Activated CD4-positive, alpha-beta T cell treated with anti-CD3 and anti-CD28 coated beads for 4 hours (primary cell): ENCODE measurements at places on chromosomes 6 and 20.

GRCh38 chr20:9517297-9518162 lies 3.1 kb downstream of the LAMP5 start:
- no peak for DNase-seq

GRCh38 chr6:40386200-40386599 lies 201.0 kb downstream of the LRFN2 start:
- no peak for DNase-seq

DNA sequence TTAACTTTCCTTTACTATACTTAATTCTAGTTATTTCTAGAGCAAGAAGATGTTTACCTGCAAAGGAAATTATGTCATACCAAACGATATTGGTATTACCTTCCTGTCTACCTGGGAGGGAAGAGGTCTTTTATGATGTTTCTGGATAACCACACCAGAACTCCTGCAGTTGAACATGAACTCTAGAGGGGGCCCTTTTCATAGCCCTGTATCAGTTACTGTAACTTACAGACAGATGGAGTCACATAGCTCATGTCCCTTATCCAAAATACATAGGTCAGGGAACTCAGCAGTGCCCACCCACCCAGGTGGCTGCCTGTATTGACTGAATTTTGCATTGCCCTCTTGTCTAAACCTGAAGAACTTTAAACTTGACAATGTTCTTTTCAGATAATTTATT lies 35.1 kb upstream of the MYL9 start:
- DNase-seq: no peak

- DNase-seq: no peak
Observed at GRCh38 chr20:44022464-44022863, 107.8 kb downstream of the TOX2 start.

GRCh38 chr6:91276315-91276714 lies 689.4 kb upstream of the MAP3K7 start:
- DNase-seq: no peak

GRCh38 chr6:2517401-2517800 lies 233.3 kb downstream of the MYLK4 start:
- DNase-seq: no peak

- DNase-seq: no peak
Observed at GRCh38 chr6:46325561-46326530, 155.1 kb upstream of the ENPP5 start.

DNA sequence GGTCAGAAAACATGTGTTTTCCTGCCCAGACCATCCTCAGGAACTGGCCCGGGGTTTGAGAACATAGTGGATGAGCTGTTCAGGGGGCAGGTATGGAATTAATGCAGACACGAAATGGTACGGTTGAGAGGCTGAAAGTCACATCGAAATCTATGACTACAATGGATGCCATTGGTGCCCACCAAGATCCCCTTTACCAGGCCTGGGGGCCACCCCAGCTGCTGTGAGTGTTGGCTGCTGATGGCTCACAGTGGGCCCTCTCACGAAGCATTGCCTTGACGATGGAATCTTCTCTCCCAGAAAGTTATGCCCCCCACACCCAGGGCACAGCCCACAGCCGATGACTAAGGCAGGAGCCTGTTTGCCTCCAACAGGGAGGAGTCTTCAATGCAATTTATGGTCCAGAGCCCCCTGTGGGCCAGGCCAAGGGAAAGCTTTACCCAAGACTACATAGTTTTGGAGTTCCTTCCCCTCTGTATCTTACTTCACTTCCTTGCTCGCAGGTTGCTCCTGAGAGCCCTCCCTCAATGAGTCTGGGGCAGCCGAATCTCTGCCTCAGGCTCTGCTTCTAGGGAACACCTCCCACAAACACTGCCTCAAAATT lies 92.6 kb downstream of the BFSP1 start:
- no peak for DNase-seq

- no peak for DNase-seq
Observed at GRCh38 chr20:19562426-19562825, 195.6 kb upstream of the RIN2 start.

GRCh38 chr6:31922942-31923341 lies 4.6 kb upstream of the C2 start:
- DNase-seq: no peak

- no peak for DNase-seq
Observed at GRCh38 chr6:13063300-13063918, 264.9 kb downstream of the TBC1D7 start.

DNA sequence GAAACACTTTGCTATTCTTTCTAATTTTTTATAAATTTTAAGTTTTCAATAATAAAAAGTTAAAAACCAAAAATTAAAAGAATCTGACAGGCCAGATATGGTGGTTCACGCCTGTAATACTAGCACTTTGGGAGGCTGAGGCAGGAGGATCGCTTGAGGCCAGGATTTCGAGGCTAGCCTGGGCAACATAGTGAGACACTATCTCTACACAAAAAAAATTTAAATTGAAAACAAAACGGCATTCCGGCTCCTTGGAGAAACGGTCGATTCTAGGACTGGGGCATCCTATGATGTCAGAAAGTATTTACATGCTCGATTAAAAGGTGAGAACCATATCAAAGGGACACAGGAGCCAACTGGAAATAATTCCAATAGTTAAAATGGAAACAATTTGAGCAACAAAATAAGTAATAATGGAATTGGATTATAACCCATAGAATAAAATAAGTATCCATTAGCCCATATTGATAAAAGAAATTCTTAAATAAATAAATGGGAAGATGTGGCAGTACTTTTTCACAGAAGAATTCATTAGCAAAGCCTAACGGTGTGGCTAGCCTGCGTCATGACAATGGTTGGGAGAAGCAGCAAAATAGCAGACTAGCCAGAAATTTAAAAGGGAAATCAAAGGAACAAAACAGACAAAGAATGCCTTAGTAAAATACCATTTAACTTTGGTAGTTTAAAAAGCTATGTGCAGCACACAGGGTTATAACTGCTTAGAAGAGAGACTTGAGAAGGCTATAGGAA lies 21.3 kb downstream of the HLA-E start:
- no peak for DNase-seq

DNA sequence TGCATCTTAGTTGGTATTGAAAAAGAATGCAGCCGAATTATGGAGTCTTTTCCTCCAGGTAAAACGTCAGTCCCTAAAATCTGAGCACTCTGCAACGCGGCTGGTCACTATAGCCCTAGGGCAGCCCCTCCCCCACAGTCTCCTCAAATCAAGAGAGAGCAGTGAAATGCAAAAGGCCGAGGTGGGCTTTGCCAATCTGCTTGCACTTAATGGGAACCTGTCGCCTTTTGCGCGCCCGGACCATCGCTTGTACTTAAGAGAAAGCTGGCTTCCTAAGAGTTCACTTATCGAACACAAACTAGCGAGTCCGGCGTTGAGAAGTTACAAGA lies 447 bp downstream of the MCM3 start:
- DNase-seq: no peak

GRCh38 chr6:136031982-136032381 lies 180.5 kb downstream of the PDE7B start:
- no peak for DNase-seq

GRCh38 chr6:37648465-37649330 lies 49.0 kb downstream of the MDGA1 start:
- peak; percentile 21 for DNase-seq

- no peak for DNase-seq
Observed at GRCh38 chr6:19934996-19935591, 97.9 kb downstream of the ID4 start.

DNA sequence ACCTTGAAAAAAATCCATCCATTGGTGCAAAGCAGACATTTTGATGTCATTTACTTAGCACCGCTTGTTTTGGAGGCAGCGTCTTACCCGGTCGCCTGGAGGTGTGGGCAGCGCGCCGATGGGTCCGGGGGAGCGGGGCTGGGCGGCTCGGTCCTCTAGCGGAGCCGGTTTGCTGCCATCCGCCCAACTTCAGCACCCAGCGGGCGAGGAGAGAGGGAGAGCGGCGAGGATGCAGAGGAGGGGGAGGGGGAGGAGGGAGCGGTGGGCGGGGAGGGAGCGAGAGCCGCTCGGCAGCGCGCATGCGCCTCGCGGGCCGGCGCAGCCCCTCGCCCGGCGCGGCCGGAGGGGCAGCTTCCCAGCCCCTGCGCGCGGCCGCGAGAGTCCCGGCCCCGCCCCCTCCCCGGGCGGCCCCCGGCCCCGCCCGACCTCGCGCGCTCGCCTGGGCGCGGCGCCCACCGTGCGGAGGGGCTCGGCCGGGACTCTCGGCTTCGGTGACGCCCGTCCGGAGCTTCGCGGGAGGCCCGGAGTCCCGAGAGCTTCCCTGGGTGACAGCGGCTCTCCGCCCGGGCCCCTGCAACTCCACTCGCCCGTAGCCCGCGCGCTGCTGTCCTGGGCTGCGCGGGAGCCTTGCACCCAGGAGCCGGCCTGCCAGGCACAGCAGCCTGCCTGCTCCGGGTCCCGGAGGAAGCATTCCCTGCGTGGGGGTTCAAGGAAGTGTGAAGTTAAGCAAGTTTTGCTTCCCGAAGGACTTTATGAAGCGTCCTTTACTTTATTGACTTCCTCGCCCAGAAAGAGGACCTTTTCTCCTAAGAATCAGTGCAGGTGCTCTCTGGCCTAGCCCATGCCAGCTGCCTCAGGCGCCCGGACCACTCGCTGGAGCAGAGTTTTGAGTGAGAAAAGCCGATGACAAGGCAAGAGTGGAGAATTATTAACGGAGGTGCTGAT lies at the start of gene RGS17:
TSS of gene RGS17 (minus strand) at position 246 of the 945 bp plus-strand sequence. CDS start 87,264 bp downstream, outside the sequence.
- peak; percentile 6 for DNase-seq

DNA sequence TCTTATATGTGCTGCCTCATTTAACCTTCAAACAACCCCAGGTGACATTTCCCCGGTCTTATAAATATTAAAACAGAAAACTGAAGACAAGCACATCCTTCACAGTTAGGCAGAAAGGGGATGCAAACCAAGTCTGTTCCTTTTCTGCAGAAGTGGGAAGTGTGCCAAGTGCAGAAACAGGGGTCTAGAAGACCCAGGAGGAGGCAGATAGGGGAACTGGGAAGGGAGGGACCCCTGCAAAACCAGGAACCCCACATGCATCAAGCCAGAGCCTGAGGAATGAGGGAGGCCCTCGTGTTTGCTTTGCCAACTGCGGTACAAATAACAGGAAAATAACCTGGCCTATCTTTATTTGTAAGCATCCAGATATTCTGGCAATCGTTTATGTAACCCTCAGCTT lies 17.0 kb upstream of the CST3 start:
- no peak for DNase-seq

GRCh38 chr6:89122625-89123024 lies 4.8 kb upstream of the SRSF12 start:
- DNase-seq: no peak

DNA sequence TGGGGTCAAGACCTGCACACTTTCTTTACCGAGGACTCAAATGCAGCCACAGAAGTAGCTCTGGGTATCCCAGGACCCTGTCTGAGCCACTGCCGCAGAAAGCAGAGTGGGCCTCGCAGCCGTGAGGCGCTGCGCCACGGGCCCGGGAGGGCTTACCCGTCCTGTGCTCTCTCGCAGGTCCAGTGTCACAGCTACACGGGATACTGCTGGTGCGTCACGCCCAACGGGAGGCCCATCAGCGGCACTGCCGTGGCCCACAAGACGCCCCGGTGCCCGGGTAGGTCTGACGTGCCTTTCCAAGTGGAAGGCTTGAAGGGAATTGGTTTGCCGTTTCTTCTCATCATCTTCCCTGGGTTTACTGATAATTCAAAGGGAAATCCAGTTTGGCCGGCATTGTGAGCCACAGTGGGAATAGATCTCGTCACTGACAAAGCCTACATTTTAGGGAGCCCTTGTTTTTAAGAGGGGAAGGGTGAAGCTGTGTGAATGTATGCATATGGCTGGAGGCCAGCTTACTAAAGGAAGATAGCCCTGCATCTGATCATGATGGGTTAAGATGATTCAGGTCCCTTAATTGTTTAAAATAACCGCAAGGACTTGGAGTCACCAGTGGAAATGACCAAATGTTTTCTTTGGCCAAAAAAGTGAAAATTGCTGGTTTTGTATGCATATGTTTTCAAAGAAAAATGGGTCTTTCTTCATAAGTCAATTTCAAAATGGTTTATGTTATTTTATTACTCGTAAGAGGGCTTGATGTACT lies 86.6 kb downstream of the SMOC2 start:
- no peak for DNase-seq

GRCh38 chr6:3381233-3381921 lies 75.5 kb downstream of the SLC22A23 start:
- DNase-seq: no peak

- no peak for DNase-seq
Observed at GRCh38 chr6:109069746-109070145, 24.9 kb downstream of the SESN1 start.

DNA sequence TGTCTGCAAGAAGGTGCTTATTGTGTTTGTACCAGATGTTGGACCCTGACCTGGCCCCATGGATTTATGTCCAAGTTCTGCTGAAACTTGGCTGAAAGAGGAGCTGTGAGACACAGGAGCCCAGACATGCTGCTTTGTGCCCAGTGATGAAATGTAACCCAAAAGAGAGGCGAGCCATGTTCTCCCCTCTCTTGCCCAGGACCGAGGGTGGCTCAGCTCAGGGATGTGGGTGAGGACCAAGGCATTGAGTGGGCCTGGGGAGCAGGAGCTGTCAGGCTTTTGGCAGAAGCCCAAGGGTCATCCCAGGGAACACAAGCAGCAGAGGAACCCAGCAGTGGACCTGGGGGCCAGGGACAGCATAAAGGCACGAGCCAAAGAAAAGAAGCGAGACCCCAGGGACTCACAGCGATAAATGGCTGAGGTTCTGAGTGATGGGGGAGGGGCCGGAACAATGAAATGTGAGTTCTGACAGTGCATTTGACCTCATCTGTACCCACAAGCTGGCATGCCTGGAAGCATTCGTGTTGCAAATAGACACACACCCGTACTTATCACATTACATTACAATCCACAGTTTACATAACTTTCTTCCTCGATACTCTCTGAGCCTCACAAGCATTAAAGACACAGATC lies 363.4 kb upstream of the JARID2 start:
- DNase-seq: no peak

DNA sequence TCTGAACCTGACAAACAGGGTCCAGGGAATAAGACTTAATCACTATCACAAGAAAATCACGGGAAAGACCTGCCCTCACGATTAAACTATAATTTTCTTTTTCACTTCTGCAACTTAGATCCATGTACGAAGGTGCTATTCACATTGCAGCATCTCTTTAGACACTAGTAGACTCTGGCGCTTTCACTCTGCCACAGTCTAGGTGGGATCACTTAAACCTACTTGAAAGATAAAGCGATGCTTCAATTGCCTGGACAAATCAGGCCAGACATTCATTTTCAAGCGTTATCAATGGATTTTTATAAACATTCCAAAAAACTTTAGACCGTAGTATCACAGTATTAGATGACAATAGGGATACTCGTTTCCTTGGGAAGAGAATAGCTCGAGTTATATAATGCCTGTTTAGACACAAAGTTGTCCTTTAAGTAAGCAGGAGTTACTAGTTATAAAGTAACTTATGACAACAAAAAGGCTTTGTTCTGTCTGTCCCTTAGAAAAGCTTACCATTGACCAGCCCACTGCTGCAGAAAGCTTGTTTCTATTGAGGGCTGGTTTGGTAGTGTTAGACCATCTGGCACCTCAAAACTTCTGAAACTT lies 367.3 kb downstream of the UTRN start:
- no peak for DNase-seq

DNA sequence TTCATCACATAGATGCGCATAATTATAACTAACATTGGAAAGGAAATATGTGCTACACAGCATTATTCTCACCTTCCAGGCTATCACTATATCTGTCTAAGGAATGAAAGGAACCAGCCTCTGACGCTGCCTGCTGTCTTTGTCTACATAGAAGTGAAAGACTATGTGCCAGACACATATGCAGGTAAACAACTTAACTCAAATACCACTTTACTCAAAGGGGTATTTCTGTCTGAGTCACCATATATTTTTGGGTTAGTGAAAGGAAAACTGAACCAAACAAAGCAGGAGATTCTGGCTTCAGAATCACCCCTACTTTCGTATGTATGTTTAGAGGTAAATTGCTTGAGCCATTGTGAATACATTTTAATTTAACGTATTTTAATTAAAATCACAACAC lies 328.6 kb upstream of the PLCB4 start:
- DNase-seq: no peak
